ENCODE measurements at places on chromosomes 2 and 18.

DNA sequence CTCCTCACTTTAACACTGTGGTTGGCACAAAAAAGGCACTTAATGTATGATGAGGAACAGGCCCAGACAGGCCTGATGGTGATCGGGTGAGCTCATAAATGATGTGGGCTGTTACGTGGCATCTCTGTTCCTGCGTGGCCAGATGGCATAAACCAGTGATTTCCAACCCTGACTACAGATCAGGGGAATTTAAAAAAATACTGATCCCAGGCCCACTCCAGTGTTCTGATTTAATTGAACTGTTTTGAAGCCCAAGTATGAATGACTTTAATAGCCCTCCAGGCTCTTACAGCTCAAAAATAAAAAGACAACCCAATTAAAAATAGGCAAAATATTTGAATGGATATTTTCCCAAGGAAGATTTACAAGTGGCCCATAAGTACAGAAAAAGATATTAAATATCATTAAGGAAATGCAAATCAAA lies 48.2 kb downstream of the LIPG start:
- DNase-seq: no peak

- no peak for DNase-seq
Observed at GRCh38 chr2:16644221-16644925, 21.3 kb downstream of the CYRIA start.

DNA sequence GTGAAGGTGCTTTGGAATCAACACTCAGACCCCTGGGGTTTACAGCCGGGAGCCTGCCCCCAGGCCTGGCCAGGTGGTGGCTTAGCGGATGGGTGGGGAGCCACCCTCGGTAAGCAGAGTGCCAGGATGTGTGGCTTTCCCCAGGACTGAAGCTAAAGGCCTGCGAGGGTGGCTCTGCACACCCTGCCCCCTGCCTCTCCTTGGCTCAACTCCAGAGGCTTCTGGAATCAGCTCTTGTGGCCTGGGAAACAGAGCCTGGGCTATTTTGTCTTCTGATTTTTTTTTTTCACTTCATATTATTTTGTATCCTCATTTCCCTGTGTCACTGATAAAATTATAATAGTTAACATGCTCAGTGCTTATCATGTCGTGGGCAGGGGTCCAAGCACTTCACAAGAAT lies 79.8 kb downstream of the RHOB start:
- no peak for DNase-seq

DNA sequence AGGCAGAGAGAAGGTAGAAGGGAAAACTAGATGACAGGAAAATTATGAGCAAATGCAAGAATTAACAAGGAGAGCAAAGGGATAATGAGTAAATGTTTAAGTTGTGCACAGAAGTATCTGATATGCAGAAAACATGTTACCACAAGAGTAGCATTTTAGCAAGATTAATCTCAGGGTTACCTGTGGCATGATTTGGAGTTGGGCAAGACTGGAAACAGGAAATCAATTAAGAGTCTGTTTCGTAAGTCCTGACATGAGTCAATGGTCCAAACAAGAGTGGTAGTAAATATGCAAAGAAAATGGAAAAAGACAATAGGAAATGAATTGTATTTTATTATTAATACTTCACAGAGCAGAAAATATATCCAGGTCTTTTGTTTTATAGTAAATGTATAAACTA lies 17.3 kb upstream of the MTX2 start:
- DNase-seq: no peak

GRCh38 chr2:234095301-234095700 lies 44.8 kb downstream of the SPP2 start:
- DNase-seq: no peak

GRCh38 chr2:216671081-216671411 lies 24.3 kb downstream of the IGFBP5 start:
- DNase-seq: no peak

DNA sequence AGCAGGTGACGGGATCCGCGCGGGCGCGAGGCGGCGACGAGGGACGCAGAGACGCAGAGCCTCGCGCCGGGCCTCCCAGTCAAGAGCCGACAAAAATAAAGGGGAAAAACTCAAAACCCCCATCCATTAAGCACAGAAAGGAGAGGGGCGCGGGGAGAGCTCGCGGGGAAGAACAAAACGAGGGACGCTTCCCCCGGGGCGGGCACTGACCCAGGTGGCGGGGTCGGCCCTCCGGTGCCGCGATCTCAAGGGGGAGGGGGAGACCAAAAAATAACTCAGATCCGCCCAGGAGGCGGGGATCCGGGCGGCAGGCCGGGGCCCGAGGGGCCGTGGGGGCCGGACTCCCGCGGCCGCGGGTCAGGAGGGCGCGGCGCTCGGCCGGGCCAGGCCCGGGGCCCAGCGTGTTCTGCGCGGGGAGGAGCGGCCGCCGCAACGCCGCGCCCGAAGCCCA lies 597 bp downstream of the RNF103 start:
- DNase-seq: peak; percentile 57

DNA sequence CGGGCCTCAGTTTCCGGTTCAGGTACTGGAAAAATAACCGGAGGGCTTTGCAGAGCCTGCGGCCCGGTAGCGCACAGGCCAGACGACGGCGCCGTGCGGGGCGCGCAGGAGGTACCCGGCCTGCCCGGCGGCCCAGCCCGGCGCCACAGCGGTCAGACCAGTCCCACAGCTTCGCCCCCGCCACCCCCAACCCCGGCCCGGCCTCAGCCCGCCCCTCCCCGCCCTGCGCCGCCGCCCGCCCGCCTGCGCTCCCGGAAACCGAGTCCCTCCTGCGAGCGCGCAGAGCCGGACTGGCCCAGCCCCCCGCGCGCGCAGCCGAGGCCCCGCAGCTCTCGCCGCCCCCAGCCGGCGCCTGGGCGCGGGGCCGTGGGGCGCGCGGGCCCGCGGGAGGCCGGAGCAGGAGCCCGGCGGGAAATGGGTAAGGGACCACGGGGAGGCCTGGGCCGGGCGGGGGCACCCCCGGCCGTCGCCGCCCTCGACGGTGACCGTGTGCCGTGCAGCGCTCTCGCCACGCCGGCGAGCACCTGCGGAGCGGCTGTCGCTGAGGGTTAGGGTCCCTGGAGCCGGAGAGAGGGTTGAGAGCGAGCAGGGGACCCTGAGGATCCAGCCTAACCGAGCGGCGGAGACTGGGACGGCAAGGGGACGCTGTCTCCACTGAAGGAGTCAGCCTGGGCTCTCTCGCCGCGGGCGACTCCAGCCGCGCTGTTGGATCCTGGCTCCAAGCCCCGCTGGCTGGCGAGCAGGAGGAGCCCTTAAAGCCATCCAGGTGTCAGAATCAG lies 16.5 kb upstream of the PSD4 start:
- DNase-seq: peak; percentile 51

DNA sequence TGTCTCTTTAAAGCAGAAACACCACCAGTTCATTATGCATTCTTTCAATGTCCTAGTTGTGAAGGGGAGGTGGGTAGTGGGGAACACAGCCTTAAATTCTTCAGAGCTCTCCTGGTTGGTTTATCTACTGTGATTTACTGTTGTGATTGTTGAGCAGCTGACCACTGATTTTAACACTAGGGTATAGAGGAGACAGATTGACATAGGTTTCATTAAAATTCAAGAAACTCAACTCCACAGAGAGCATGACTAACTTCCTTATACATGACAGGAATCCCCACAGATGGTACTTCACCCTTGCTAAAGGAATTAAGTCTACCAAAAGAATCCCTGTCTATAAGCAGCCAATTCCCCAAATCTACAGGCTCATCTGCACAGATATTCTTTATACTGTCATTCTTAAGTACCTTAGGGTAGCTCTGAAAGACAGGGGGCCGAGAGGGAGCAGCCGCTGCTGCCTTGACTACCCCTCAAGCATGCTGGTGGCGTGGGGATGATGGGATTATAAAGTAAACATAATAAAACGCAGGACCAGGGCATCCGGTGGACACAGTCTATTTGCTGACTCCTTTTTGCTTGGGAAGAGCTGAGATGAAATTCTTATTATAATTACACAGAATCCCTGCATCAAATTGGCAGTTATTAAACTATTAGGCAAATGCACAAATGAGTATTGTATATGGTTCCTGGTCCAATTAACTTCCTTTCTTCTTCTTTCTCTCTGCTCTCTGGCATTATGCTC lies 1377.6 kb upstream of the PIK3C3 start:
- no peak for DNase-seq

DNA sequence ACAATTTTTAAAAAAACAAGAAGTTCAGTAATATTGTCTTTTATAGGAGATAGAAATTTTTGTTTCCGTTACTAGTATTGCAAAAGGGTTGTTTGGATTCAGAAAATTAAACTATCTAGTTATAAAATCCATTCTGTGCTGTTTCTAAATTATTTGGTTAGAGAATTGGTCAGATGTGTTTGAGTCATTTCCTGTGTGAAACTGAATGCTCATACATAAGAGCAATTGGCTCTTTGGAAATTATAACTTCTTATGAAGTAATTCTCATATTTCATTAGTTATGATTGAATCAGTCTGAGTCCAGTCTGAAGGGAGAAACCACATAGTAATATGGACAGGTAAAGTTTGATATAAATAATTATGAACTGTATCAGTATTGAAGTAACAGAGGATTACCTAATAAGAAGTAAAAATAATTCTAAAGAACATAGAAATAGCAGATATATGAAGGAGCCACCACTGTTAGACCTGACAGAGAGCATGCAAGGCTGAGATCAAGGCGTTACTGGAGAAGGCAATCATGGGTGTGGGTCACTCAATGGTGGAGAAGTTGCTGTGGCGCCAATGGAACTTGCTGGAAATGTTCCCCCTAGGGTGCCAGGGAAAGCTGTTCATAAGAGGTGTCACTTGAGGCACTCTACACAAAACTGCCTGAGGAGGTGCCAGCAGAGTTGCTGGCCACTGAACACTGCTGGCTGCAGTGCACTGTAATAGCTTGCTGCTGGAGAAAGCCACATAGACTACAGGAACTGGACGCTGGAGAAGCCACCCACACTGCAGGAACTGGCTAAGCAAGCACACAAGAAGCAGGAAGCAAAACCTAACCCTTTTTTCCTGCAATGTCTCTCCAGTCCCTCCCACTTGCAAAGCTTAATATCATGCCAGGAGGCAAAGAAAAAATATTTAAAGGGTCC lies 18.0 kb upstream of the FAP start:
- DNase-seq: no peak

GRCh38 chr2:36706021-36706876 lies 9.7 kb downstream of the VIT start:
- DNase-seq: no peak
